Bronchial epithelial cell (primary cell): ENCODE measurements at places on chromosomes 12 and 14.

DNA sequence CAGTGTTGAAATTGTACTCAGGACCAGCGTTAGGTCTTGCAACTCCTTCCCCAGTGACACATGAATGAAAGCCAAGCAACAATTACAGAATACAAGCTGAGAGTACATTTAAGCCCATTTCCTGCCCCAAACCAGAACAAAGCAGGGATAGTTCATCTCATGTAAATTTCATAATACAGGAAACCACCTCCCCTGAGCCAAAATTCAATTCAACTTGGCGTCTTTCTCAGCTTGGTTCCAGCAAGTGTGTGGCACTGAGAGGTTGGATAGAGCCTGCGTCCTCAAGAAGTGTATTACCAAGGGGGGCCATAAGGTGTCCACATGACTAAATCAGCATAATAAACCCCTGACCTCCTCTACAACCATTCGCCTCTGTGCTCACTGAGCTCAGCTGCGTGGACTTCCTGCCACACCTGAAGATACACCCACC, 278.9 kb upstream of the CRY1 start:
- DNase-seq = peak; percentile 76

DNA sequence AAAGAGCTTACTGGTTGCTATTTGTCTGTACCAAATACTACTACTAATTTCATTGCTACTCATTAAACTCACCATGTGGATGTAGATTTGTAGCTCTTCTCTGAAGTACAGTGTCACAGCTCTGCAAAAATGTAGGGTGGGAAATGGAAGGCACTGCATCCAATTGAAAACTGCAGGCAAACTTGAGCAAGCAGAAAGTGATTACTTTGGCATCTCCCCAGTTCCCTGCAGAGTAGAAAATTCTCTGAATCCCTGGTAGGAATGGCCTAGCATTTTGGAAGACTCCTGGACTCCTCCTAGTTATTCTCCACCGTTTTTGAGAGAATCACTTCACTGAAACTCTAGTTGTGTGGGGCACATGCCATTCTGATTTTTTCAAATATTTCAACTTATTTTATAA, 239.1 kb downstream of the DIO2 start:
- DNase-seq = no peak

- peak; percentile 99 for DNase-seq
Measured at GRCh38 chr12:75684678-75685616, 173.5 kb upstream of the KRR1 start.

DNA sequence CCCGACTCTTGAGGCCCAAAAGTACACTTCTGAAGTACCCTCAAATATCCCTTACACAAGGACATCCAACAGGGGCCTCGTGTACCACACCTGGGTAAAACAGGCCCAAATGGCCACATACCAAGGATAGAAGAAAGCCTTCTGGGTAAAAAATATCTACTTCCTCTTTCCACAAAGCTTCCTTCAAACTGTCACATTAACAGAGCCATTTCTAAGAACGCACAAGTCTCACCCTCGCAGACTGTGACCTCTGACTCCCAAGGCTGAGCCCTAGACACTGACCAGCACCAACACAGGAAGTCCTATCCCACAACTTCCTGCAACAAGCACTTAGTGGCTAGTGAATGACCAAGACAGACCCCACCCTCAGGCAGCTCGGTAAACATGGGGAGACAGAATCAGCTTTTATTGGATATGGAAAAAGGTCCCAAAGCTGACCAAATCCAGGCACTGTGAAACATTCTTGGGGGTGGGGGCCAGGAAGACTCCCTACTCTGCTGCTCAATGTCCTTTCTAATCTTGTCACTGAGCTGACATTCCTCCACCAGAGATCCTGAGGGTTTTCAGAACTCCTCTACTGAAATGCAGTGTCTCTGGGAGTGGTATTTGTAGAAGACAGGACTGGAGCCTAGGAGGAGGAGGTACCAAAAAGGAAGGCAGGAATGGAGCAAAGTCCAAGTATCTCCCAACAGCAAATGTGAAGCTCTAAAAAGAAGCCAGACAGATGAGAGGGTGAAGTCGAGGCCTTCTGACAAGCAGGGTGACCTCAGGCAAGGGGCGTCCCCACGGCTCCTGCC, 15.9 kb downstream of the KCTD10 start:
- no peak for DNase-seq

GRCh38 chr12:93434256-93434865, 7.4 kb downstream of the UBE2N start:
- no peak for DNase-seq

GRCh38 chr12:80857311-80857710, 80.4 kb downstream of the LIN7A start:
- no peak for DNase-seq

- no peak for DNase-seq
Measured at GRCh38 chr14:89731396-89731933, 223.1 kb downstream of the EFCAB11 start.

DNA sequence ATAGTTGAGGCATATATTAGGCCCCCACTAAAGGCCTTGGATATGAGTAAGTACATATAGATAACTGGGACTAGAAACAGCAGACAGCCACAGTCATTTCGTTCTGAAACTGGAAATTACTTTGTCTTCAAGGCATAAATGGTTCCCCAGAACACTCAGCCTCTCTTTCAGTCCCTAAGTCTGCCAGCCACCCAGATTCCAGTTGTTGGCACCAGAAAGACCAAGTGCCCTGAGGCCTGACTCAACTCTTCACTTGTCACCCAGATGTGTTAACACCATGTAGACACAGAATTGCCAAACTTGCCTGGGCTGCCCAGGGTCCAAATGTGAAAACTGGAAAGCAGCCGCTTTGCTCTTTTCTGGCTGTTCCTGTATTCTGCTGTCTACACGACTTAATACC, 3.0 kb upstream of the LGALS3 start:
- DNase-seq = no peak

GRCh38 chr12:105805730-105806399, 332.9 kb downstream of the NUAK1 start:
- peak; percentile 58 for DNase-seq
